ENCODE measurements at places on chromosomes 5 and 9. TPM values are rescaled to one million over a fixed set of nuclear protein-coding genes. Genes with fewer than 3 reads are reported as not detected.

PTGES gene
- total RNA-seq, result 4.5 TPM

ADAMTS19 gene
- total RNA-seq, result 0.81 TPM

ZNF883 gene
- 5.7 TPM for total RNA-seq

SEC61B gene
- 41.9 TPM for total RNA-seq

ARHGEF39 gene
- 0.24 TPM for total RNA-seq

ANKRD18B gene
- total RNA-seq, result not detected

CMYA5 gene
- total RNA-seq, result 917 TPM

KIF12 gene
- total RNA-seq, result not detected

NUTM2F gene
- not detected for total RNA-seq

PCAT7 gene
- total RNA-seq, result 0.08 TPM

GPR21 gene
- total RNA-seq, result not detected

HSD17B3 gene
- total RNA-seq, result 1.3 TPM

ASPN gene
- total RNA-seq, result 4.8 TPM

IER5L gene
- 3.5 TPM for total RNA-seq

- no peak for DNase-seq
Observed at GRCh38 chr5:17260549-17260948, 43.1 kb downstream of the BASP1 start.

- DNase-seq, result peak; percentile 73
Observed at GRCh38 chr5:151740336-151740942, 18.0 kb downstream of the ATOX1 start.

- DNase-seq, result no peak
Observed at GRCh38 chr5:154757814-154758406, 2.7 kb downstream of the LARP1 start.

DNA sequence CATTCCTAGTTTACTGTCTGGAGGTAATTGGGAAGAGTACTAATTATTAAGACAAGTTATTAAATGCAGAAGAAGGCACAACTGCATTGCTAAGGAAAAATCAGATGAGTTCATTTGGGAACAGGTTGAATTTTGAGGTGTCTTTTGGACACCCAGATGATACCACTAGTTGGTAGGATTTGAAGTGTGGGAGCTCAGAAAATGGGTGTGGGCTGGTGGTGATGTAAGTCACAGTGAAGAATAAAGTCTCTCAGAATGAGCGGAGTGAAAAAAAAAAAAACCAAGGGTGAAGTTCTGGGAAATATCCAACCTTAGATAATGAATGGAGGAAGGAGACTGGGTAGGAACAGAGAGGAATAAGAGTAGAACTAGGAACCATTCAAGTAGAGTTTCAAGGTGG is 35.6 kb upstream of the MYORG start:
- no peak for DNase-seq

- DNase-seq, result no peak
Observed at GRCh38 chr5:126846344-126846743, 69.4 kb downstream of the LMNB1 start.

DNA sequence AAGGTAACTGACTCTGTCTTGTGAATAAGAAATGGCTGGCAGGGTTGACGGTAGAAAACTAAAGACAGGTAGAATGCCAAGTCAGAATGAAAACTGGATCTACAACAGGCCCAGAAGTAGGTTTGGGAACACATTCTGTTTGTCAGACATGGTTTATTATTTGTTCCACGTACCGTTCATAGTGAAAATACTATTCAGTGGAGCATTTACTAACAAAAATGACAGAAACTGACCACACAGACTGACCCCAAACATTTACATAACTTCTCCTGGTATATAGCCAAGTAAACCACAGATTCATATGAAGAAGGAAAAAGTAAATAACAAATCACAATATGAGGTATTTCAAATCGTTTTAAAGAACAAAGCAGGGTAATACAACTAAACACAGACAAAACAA is 73.7 kb downstream of the SLC38A9 start:
- DNase-seq, result no peak

DNA sequence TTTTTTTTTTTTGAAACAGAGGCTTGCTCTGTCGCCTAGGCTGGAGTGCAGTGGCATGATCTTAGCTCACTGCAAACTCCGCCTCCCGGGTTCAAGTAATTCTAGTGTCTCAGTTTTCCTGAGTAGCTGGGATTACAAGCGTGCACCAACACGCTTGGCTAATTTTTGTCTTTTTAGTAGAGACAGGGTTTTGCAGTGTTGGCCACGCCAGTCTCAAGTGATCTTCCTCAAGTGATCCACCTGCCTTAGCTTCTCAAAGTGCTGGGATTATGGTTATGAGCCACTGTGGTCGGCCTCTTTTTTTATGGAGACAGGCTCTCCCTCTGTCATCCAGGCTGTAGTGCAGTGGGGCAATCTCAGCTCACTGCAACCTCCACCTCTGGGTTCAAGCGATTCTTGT is 82.9 kb downstream of the RAB24 start:
- DNase-seq, result no peak

- no peak for DNase-seq
Observed at GRCh38 chr9:137825324-137825989, 52.1 kb upstream of the CACNA1B start.

DNA sequence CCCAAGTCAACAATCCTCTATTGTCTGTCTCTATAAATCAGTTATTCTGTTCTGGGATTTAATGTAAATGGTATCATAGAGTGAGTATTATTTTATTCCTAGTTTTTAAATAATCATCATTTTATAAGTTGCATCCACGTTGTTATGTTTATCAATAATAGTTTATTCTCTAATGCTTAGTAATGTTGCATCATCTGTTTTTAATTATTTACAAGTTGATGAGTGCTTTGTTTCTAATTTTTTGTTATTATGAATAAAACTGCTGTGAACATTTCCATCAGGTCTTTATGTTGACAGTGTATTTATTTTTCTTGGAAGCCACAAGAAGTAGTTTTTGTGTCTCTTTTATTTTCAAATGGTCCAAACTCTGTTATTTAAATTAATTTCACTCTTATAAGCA is 1201.2 kb upstream of the CDH6 start:
- DNase-seq, result no peak

DNA sequence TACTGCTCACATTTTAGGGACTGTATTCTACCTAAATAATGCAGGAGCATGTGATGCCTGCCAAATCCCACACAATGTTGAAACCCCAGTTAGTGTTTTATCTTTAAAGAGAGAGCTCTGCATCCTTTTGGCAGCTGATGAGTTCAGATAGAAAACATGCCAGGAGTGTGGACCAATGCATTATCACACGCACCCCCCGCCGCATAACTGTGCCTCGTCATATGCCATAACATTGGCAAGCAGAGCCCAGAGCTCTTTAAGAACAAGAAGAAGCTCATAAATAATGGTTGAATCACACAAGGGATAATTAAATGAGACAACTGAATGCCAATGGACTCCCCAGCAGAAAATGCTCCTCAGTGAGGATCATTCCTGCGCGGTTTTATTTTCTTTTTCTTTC is 52.8 kb upstream of the RORB start:
- peak; percentile 39 for DNase-seq

DNA sequence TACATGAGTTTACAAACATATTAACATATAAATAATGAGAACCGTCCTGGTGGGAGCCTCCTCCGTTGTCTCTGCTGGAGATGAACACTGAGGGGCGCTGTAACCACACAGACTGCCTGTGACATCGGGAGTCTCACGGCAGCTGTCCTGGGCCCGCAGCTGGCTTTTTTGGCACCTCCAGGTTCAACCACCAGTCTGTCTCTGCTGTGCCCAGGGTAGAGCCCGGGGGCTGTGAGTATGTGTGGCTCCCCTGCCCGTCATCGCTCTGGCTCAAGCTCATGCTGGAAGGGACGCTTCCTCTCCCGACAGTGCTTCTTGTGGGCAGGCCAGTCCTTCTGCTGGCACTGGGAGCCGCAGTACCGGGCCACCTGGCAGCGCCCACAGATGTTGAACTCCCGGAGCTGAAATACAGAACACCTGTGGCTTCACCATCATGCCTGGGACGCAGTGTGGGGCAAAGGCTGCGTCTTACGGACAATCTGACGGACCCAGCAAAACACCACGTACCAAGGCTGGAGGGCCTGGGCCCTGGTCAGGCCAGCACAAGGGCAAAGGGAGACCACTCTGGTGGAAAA is 3.6 kb upstream of the DPH7 start:
- no peak for DNase-seq

GRCh38 chr9:136831002-136831719 is 11.1 kb upstream of the AJM1 start:
- peak; percentile 12 for DNase-seq

- DNase-seq, result no peak
Observed at GRCh38 chr5:171705830-171706468, 79.7 kb upstream of the SMIM23 start.

GRCh38 chr5:154370119-154370518 is 75.7 kb upstream of the SAP30L start:
- no peak for DNase-seq

- DNase-seq, result no peak
Observed at GRCh38 chr9:105242557-105242956, 1.9 kb upstream of the SLC44A1 start.

DNA sequence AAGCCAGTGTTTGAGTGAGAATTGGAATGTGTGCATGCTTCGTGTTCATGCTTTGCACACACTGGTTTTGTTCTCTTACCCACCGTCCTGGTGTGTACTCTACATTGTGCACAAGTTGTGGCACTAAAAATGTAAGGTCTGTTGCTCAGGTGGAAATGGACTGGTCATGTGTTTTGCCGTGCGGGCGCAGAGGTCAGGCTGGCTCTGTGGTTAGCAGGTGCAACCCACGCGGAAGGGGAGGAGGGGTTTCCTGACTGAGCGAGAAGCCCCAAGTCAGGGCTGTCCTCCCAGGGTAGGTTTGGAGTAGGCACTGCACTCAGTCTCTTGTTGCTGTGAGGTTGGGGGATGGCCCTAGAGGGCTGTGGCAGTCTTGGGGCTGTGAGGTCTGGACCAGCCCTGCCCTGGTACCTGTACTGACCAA is 86.6 kb downstream of the EHMT1 start:
- DNase-seq, result no peak

DNA sequence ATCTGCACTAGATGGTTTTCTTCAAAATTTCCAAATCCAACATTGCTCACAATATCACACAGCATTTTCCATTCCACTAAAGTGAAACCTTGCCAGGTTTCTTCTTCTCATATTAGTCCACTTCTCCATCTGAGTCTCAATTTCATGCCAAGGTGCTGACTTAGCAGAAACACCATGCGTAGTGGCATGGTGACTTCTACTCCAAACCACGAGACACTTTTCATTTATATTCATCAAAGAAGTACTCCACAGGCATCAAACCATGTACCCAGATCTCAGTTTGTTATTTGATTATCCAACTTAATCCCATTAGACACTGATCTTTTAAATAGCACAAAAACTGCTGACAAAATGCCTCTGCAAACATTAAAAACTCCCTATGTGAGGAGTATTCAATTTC is 233.4 kb upstream of the ITGA1 start:
- no peak for DNase-seq

GRCh38 chr5:38672059-38672788 is 115.8 kb upstream of the LIFR start:
- DNase-seq, result no peak

GRCh38 chr9:125703662-125704061 is 3.3 kb downstream of the MAPKAP1 start:
- no peak for DNase-seq

DNA sequence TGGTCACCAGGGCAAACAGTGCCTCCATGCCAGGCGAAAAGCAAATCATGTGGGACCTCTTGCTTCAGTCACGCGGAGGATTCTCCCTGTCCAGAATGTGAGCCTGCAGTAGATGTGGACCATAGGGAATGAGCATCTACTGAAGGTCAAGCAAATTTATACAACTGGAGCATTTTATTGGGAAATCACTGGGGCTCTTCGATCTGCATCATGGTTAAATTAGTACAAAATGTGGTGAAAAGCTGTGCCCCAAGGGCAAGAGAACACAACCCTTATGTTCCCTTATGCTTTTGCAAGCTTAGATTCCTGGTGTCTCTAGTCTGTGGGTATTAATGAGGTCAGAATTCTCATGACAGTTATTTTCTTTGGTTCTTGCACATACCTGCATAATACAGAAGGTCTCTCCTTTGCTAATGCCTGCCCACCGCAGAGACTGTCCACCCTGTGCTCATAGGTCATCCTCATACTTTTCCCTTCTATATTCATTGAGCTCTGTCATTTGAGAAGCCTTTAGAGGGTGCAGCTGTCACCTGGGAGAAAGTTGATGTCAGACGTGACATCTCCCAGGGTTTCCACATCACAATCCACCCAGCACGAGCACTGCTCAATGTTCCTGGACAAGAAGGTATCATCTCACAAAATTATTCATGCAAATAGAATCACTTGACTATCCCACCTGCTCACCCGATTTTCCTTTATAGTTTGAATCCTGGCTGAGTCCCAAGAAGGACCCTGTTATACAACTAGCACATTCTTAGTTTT is 111.7 kb downstream of the NXNL2 start:
- no peak for DNase-seq

GRCh38 chr5:141811287-141812155 is 66.7 kb downstream of the PCDH1 start:
- no peak for DNase-seq

DNA sequence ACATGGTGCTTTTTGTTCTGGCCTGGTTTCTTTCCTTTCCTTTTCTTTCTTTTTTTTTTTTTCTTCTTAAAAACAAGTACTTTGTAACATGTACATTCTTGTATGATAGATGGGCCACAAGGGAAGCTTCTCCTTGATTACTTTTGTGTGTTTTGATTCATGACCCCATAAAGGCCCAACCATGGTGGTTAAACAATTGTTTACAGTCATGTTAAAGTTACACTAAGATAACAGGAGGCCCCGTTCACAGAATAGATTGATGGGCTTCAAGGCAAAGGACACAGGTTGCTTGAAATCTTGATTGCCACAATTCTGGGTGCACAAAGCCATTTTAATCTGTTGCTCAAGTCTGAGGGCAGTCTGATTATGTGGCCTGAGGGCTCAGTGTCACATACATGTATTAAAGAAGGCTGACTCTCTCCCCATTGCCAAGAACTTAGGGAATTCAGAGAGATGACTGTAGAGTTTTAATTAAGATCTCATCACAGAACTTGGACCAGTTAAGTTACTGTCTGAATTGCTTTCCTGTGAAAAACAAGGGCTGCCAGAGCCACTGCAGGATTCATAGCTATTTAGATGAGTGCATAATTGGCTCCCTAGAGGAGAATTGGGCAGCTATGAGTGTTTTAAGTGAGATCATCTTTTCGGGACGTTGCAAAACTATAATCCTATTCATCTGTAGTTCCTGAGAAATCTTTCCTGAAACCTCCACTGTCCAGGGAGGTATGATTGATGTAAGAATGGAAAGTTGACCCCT is 163.4 kb downstream of the TLE4 start:
- no peak for DNase-seq

GRCh38 chr5:141223112-141223783 is at the start of gene PCDHB14:
TSS of gene PCDHB14 (plus strand) at chr5:141223343. CDS start at chr5:141223506, 163 bp downstream.
- no peak for DNase-seq

DNA sequence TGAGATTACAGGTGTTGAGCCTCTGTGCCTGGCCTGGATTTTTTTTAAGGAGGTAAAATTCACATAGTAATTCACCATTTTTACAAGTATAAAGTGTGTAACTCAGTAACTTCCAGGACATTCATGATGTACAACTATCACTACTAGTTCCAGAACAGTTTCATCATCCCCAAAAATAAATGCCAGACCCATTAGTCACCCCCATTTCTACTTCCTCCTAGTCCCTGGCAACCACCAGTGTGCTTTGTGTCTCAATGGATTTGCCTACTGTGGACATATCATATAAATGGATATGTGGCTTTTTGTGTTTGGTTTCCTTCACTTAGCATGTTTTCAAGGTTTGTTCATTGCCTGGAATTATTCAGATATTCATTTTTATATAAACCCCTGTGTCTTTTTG is 72.5 kb upstream of the PANK3 start:
- DNase-seq, result no peak

- no peak for DNase-seq
Observed at GRCh38 chr9:88266416-88266815, 121.8 kb upstream of the SPIN1 start.

All from Right ventricle myocardium superior (tissue), 1 donor.